Stimulated activated CD8-positive, alpha-beta memory T cell treated with anti-CD3 and anti-CD28 coated beads, Interleukin-15, amount 100 ng/mL, for 24 hours (primary cell): ENCODE measurements at places on chromosomes 2 and 18.

- no peak for DNase-seq
Measured at GRCh38 chr2:218806346-218806978, 24.5 kb downstream of the CYP27A1 start.

- no peak for DNase-seq
Measured at GRCh38 chr2:231960810-231961348, 634 bp upstream of the DIS3L2 start.

GRCh38 chr18:31572368-31572767 lies 19.3 kb upstream of the TTR start:
- DNase-seq, result no peak

GRCh38 chr18:29449424-29449823 lies 1272.5 kb upstream of the CDH2 start:
- DNase-seq, result no peak

DNA sequence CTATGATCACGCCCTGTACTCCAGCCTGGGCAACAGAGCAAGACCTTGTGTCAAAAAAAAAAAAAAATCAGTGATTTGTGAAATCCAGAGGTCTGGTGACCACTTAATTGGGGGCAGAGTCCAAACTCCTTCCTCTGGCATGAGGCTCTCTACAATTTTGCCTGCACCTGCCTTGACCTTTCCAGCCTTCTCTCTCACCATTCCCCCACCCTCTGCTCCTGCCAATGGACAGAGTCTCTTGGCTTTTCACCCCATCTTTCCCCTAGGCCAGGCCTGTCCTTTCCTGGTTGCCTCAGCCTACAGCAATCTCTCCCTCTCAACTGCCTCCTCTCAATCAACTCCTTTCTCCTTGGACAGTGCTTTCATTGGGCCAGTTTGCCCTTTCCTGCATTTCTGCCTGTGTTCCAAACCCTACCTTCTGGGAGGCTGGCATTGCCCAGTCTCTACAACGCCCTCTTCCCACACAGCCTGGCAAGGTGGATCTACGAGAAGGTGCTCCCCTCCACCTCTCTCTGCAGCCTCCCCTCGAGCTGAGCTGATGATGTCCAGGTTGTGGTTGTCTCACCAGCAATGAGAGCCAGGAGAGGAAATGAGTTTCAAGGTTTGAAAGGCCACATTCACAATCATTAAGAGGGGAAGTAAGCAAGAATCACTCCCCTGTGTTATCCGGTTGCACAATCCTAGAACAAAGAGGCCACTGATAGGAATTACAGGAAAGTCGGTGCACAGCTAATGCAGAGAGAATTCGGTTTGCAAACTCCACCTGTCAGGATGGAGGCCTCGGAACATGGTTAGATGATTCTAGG lies 39.5 kb upstream of the NPAS2 start:
- DNase-seq, result no peak

DNA sequence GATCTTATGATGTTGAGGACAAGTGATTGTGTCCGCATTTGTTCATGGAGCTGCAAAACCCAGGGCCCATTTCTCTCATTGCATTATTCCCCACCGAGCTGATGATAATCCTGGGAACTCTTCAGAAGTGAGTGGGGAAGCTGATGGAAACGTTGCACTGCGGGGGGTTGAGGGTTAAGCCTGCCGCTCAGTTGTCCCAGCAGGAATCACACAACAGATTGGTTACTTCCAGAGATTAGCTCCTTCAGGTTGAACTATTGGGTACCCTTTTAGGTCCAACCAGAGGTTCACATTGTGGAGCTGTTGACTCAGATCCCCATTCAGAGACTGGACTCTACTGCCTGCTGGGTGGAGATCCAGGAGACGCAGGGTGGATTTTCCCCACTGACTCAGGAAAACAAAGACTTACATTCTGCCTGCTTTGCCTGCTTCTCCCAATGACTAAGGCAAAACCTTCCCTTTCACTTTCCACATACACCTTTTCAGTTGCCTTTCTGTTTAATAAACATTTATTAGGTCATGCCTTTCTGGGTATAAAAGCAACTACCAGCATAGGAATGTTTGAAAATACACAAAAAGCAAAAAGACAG lies 286.4 kb downstream of the TXNL1 start:
- DNase-seq, result no peak

- no peak for DNase-seq
Measured at GRCh38 chr2:127170021-127170420, 50.1 kb downstream of the CYP27C1 start.

DNA sequence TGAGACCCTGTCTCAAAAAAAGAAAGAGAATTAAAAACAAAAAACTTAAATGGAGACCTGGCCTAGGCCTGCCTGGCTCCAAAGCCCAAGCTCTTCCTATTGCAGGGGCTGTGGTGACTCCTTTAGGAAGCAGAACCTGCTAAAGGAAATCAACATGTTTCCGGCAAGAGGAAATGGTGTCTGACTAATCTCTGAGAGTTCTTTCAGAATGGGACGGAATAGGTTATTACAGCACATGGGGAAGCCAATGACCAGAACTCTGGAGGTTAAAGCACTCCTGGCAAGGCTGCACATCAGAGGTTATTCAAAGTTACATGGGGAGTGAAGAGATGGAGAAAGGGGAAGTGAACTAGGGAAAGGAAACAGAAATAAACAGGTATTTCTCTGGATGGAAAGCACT lies 21.4 kb downstream of the KIF3C start:
- no peak for DNase-seq

- no peak for DNase-seq
Measured at GRCh38 chr2:2901384-2902345, 476.0 kb downstream of the EIPR1 start.

DNA sequence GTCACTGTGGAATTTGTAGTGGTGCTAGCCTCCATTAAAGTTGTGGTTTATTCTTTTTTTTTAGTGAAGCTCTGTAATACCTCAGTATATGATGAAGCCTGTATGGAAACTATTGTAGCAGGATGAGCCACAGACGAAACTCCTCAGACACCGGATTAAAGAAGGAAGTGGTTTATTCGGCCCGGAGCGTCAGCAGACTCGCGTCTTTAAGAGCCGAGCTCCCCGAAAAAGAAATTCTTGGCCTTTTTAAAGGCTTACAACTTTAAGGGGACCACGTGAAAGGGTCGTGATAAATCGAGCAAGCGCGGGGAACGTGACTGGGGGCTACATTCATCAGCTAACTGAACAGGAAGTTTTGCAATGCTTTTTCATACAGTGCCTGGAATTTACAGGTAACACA lies 8.1 kb upstream of the CCL20 start:
- no peak for DNase-seq

- no peak for DNase-seq
Measured at GRCh38 chr18:63046375-63046774, 273.2 kb downstream of the BCL2 start.

DNA sequence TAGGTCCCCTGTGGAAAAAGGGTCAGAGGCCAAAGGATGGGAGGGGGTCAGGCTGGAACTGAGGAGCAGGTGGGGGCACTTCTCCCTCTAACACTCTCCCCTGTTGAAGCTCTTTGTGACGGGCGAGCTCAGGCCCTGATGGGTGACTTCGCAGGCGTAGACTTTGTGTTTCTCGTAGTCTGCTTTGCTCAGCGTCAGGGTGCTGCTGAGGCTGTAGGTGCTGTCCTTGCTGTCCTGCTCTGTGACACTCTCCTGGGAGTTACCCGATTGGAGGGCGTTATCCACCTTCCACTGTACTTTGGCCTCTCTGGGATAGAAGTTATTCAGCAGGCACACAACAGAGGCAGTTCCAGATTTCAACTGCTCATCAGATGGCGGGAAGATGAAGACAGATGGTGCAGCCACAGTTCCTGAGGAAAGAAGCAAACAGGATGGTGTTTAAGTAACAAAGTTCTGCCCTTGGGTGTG lies 165.8 kb downstream of the RPIA start:
- DNase-seq, result no peak

DNA sequence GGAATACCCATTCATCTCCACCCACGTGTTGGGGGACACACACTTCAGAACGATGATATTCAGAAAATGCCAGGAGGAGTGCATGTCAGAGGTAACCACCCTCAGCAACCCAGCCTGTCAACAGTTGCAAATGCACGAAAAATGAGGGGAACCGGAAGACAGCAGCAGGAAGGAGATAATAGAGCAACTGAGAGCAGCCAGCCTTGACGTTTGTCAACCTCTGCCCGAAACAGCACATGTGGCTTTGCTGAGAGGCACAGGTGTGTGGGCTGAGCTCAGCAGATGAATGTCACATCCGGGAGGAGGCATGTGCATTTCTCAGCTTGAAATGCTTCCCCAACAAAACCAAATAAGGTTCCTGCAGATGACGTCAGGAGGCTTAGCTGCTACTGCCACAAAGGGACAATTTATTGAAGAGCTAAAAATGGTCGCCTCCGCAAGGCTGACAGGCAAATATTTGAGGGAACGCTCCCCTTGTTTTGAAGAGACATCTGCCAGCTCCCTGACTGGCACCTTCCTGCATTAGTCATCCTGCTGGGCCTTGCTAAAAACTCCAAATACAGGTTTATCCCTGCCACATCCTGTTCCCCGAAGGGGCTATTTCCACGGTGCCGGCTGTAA lies 419.0 kb downstream of the NBAS start:
- DNase-seq, result peak; percentile 21

- DNase-seq, result no peak
Measured at GRCh38 chr2:237669628-237670392, 42.4 kb downstream of the LRRFIP1 start.

GRCh38 chr2:124983595-124983994 lies 958.5 kb downstream of the CNTNAP5 start:
- DNase-seq, result no peak

GRCh38 chr18:78647018-78647417 lies 332.6 kb upstream of the SALL3 start:
- no peak for DNase-seq

DNA sequence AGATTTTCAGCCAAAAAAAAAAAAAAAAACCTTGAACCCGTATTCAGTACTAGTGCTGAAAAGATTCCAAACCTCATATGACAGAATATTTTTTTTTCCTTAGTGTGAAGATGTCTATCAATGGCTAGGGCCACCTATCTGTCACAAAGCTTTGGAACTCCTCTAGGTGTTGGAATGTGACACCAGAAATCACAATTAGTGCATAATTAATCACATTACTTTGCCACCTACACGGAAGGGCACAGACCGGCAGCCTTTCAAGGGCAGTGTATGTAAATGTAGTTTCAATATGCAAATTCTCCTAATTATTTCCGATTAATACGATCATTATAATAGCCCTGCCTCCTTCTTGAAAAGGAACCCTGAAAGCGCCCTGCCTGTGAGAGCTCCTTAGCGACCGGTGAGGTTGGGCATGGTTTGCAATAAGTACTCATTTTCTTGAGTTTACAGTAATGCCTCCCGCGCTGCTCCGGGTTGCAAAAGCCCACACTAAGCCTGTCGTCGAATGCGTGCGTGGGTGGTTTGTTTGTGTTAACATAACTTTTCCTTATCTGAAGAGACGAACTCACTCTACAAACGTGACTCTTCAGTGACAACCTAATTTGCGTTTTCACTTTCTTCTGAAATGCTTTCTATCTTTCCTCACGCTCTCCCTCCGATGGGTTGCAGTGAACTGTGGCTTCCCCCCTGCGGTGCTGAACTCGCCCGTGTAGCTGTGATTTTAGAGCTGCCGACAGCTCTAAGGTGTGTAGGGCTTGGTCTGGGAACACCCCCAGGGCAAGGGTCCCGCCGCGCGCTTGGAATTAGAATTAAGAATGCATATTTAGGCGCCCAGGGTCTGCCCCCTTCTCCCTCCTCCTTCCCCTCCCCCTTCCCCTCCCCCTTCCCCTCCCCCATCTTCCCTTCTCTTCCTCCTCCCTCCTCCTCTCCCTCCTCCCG lies 765 bp upstream of the ID2 start:
- DNase-seq, result peak; percentile 60

DNA sequence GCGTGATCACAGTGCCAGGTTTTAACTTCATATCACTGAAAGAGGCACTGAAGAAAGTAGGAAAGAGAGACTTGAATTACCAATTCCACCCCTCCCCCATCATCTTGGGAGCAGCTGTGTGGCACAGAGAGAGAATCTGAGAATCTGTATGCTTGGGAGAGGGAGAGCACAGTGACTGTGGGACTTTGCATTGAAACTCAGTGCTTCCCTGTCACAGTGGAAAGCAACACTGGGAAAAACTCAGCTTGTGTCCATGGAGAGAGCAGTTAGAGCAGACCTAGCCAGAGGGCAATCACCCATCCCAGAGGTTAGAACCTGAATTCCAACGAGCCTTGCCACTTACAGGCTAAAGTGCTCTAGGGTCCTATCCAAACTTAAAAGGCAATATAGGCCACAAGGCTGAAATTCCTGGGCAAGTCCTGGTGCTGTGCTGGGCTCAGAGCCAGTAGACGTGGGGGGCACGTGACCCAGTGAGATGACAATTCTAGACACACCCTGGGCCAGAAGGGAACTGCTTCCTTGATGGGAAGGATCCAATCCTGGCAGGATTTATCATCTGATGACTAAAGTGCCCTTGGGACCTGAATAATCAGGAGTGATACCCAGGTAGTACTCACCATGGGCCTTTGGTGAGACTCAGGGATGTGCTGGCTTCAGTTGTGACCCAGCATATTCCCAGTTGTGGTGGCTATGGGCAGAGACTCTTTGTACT lies 15.5 kb upstream of the ABCB11 start:
- DNase-seq, result no peak

DNA sequence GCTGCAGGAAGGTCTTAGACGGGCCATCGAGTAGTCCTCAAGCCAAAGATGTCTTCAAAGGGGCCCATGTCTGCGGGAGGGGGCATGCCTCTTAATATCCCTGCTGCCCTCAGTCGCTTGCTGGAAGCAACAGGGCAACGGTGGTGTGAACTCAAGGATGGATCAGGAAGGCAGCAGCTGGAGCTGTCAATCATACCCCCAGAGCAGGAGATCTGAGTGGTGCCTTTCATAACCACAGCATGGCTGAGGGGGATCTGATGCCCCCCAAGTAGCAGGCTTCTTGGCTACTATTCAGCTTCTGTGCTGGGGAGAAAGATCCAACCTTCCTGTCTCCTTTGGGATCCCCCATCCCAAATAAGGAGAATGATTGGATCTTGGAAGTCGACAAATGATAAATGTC lies 46.4 kb downstream of the INSIG2 start:
- no peak for DNase-seq

DNA sequence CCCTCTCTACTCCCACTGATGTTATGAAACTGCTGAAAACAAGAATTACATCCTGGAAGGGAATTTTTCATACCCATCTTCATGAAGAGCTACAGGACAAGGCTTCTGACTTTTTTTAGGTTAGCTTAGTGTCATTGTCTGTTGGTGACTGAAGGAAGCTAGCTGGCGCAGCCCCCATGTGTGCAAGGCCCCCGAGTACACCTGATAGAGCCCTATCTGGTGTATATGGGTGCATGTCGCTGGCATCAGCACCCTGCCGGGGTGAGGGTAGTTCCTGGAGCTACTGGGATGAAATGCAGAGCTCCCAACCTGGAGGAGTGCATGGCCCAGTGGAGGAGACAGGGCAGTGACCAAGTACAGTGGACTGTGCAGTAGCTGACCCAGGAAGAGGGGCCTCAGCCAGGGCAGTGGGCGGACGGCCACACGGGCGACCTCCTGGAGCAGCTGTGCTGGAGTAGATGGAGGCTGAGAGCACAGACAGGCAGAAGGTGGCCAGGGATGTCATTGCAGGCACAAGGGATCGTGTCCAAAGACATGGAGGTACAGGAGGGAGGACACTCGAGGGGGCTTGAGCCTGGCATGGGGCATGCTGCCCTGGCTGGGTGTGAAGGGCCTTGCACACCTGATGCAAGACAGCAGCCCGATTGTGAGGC lies 12.1 kb downstream of the IMPA2 start:
- no peak for DNase-seq
